Skeletal muscle cell (primary cell): ENCODE measurements at places on chromosomes 12 and 14.

GRCh38 chr14:88856786-88857366 lies 32.4 kb downstream of the TTC8 start:
- no peak for DNase-seq

DNA sequence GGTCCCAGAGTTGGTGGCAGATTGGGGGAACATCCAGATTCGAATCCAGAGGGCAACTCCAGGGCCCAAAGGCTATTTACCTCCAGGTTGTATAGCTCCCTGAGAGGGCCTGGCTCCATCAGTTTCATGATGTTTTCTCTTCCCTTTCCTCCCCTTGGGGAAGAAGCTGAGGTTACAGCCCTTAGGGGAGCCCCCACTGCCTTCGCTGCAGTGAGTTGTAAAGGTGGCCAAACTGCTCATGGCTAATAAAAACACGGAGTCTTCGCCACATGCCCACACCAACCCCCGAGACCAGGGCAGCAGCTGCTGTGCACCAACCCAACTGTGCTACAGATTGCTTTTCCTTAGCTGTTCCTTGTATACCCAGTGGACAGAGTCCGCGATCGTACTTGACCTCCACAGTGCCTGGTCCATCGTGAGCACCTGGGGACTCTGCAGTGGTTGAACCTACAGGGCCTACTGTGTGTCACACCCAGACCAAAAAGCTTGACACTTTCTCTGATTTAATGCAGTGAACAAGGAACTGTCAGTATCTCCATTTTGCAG lies 20.9 kb downstream of the GALNT16 start:
- DNase-seq: no peak

GRCh38 chr12:66119870-66120241 lies 10.7 kb downstream of the LLPH start:
- no peak for DNase-seq

- DNase-seq: no peak
Observed at GRCh38 chr14:104595116-104595675, 9.4 kb downstream of the TMEM179 start.

DNA sequence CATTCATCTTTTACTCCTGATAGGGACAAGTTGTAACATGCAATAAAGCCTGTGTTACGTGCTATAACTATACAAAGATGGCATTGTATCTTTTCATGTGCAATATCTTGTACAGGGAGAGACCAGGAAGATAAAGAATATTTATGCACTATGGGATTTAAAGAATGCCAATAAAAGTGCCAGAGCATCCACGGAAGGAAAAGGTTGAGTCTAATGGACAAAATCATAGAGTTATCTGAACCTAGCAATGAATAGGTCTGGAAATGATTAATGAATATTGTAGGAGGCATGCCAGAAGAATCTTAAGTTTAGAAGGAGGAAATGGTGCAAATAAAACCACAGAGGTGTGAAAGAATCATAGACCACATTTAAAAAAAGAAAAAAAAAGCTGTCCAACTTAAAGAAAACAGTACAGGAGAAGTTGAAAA lies 263.9 kb downstream of the KCNC2 start:
- no peak for DNase-seq

GRCh38 chr14:95046711-95047681 lies 110.3 kb downstream of the DICER1 start:
- no peak for DNase-seq
